ENCODE measurements at places on chromosomes 12 and 14.

- DNase-seq, result no peak
Measured at GRCh38 chr12:64092507-64093196, 129.4 kb downstream of the KICS2 start.

- no peak for DNase-seq
Measured at GRCh38 chr12:87198181-87198580, 831.0 kb downstream of the C12orf50 start.

DNA sequence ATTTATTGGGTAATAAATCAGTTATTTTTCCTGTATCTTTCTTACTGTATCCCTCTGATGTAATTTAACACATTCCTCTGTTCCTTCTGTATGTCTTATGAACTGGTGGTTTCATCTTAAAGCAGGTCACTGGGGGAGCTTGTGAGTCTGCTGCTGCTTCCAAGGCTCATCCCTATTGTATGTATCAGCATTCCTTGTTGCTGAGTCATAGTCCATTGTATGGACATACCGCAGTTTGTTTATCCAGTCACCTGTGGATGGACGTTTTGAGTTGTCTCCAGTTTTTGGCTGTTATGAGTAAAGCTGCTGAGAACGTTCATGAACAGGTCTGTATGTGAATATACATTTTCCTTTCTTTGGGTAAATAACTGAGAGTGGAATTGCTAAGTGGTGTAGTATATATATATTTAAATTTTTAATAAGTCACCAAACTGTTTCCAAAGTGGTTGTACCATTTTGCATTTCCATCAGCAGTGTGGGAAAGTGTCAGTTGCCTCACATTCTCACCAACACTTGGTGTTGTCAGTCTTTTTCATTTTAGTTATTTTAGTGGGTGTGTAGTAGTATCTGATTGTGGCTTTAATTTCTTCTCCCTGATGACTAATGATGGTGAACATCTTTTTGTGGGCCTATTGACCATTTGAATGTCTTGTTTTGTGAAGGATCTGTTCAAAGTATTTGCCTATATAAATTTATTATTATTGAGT, 82.7 kb downstream of the BEGAIN start:
- DNase-seq, result peak; percentile 37

- DNase-seq, result no peak
Measured at GRCh38 chr12:54882079-54882478, 27.8 kb downstream of the MUCL1 start.

DNA sequence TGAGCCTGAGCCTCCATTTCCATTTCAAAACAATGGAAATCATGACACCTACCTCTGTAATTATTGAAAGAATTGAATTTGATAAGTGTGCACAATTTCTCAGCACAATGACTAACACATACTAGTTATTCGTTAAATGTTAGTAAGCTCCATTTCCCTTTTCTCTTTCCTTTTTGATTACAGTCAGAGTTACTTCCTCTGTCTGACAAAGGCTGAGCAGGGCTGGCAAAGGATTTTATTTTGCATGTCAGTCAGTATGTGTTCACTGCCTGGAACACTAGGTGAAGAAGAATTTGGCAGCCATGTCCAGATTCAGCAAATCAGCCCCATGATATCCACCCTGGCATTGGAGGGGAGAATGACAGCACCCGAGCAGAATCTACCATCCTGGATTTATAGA, 12.2 kb upstream of the RHOJ start:
- no peak for DNase-seq

All from A549 (cell line).